ENCODE measurements at places on chromosomes 3 and 15.

DNA sequence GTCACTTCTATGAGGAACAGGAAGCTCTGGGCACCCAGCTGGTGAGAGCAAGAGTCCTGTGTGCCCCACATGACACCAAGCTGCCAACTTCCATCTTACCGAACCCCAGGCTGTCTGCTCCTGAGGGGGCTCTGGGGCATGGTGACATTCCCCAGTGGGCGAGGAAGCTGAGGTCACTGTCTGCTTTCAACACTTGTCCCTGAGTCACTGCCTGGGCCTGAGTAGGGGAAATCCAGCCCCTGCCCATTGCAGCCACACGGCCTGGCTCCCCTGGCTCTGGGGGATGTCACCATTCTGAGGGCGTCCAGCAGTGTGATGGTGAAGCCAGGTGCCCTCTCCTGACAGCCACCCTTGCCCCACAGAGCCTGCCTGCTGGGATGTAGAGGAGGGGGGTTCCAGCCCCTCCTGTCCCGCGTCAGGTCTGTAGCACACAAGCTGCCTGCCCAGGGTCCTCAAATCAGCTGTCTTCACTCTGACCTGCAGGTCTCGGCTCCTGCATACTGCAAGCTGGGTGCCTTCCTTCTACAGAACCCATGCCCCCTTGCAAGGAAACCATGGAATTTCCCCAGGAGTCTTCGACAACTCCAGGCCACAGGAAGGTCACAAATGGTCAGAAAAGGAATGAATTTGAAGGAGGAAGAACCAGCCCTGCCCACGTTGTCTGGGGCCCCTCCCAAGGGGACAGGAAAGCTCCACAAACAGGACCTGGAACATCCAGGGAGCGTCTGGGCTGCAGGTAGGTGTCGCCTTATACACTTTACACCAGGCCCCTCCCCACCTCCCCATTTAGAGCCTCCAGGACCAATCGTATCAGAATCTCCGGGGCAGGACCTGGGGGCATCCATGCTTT, 69.9 kb upstream of the GATM start:
- DNase-seq = peak; percentile 87

- DNase-seq = peak; percentile 66
Measured at GRCh38 chr3:125054449-125055329, 1.1 kb downstream of the HEG1 start.

- DNase-seq = no peak
Measured at GRCh38 chr15:54519577-54519976, 541.3 kb downstream of the UNC13C start.

DNA sequence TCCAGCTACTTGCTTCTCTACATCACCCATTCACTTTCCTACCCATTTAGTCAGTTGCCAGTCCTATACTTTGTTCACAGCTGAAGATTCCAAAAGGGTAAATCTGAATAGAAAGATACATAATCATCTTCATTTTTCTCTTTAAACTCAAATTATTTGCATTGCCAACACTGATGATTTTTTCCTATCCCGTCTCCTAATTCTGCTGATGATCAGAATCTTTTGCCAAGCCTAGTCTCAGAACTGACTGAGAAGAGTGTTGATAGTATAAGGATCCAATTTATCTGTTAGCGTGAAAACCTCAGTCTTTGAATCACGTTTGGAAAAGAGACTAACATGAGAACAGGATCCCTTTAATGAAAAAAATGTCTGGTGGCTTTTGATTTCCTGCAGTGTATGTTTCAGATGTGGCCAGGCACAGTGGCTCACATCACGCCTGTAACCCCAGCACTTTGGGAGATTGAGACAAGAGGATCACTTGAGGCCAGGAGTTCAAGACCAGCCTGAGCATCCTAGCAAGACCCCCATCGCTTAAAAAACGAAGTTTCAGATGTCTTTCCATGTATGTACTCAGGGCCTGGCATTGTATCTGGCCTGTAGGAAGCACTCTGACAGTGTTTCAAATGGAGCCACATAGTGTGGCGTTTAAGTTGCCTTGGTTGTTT, 169.4 kb downstream of the KLHL25 start:
- DNase-seq = no peak

GRCh38 chr3:76879959-76880358, 159.9 kb upstream of the ROBO2 start:
- DNase-seq = no peak

DNA sequence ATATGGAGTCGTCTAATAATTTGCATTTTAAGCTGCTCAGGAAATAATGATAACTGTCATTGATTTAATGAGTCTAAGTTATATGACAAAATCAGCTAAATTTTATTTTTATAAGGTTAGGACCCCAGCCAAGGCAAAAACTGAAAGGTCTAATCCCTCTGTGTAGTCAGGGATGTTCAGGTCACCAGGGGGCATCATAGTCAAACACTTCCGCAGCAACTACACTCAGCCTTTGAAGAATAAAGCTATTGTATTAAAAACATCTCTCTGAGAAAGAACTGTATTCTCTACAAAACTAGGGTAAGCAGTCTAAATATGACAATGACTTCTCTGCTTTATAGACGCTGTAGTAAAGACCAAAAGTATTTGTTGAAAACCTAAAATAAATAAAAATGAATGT, 15.0 kb downstream of the INTS14 start:
- DNase-seq = no peak

DNA sequence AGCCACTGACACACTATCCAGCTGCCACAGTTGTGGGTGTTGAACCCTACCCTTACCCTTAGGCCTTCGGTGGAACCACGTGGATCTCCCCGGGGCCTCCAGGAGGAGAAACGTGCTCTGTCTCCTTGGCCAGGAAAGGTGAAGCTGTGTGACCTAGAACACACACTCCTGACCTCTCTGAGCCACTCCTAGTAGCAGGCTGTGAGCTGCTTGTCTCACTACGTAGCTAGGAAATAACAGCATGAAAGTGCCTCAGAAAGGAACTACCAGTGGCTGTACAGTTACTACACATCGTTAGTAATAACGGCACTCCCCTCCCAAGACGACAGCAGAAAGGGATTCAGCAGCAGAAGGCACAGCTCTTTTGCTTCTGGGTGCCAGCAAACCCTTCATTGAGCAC, 36.2 kb upstream of the SLC6A6 start:
- DNase-seq = no peak

DNA sequence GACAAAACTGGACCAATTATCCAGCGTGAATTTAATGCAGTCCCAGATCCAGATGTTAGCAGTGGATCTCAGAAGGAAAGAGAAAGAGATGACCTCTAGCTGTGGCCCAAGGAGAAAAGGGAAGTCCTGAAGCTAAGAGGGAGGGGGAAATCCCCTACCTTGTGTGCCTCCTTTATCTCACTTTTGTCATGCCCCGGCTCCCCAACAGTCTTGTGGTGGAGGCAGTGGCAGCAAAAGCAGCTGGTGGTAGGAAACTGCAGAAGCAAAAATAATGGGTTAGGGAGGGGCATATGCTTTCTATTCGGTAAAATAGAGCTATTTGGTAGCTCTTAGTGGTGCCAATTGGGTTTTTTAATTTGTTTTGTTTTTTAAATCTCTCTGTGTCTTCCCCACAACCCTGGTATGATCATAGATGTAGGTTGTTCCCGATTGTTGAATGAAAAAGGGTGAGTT, 56.5 kb downstream of the MCTP2 start:
- DNase-seq = no peak

- DNase-seq = no peak
Measured at GRCh38 chr3:130341388-130341787, 4.1 kb upstream of the COL6A5 start.

- no peak for DNase-seq
Measured at GRCh38 chr3:114953800-114954199, 193.3 kb downstream of the ZBTB20 start.

DNA sequence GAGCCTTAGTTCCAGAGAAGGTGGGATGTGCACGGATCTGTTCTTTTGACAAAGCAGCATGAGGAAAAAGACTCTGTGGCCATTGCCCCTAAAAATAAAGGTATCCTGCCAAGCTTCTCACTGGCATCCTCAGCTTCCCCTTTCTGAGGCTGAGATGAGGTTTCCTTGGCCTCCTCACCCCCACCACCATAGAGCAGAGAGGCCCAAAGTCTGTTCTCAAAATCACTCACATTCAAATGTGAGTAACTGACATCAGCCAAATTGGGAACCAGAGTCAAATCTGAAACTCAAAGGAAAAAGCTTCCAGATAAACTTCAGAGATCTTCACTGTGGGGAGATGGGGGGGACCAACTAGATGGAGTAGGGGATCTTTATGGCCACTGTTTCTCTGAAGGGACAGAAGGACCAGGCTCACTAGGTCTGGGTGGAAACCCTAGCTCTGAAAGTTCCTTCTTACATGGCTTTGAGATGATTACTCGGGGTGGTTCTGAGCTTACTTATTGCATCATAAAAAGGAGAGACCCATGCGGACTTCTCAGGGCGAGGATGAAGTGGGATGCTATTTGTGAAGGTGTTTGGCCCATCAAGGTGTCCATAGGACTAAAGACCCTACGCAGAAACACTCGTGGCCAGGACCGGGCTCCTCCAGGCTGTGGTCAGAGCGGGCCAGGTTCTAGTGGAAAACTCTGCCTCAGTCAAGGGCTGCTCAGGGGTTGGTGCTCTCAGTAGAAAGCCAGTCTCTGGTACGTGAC, 61.5 kb upstream of the MEF2A start:
- no peak for DNase-seq

GRCh38 chr3:65814845-65815578, 223.7 kb downstream of the MAGI1 start:
- DNase-seq = no peak

DNA sequence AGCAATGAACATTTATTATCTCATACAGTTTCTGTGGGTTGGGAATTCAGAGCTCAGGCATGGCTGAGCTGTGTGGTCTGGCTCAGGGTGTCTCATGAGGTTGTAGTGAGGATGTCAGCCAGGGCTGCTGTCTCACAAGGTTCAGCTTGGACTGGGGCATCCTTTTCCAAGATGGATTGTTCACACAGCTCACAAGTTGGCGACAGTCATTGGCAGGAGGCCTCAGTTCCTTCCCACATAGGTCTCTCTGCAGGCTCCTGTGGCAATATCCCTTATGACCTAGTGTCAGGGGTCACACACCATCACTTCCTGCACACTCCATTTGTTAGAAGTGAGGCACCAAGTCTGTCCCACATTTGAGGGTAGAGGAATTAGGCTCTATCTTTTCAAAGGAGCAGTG, 56.0 kb downstream of the RPLP1 start:
- no peak for DNase-seq

- no peak for DNase-seq
Measured at GRCh38 chr3:121735047-121735696, 14.4 kb downstream of the GOLGB1 start.

- no peak for DNase-seq
Measured at GRCh38 chr3:53102601-53103147, 27.6 kb downstream of the RFT1 start.

- no peak for DNase-seq
Measured at GRCh38 chr3:48999085-48999858, 7.9 kb upstream of the WDR6 start.

DNA sequence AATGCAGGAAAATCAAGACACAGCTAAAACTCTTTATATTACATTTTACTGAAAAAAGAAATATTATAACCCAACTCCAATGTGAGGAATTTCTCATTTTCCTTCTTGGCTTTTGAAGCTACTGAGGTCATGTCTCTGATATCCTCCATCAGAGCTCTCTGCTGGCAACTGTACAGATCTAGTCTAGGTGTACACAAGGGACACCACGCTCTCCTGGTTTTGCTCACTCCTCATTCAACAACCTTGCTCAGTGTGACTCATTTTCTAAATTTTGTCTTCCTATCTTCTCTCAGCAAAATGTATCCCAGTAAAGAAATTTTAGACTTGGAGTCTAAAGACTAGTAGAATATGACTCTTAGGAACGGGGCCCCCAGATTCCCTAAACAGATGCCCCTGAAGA, 144.3 kb downstream of the KCNMB2 start:
- no peak for DNase-seq

DNA sequence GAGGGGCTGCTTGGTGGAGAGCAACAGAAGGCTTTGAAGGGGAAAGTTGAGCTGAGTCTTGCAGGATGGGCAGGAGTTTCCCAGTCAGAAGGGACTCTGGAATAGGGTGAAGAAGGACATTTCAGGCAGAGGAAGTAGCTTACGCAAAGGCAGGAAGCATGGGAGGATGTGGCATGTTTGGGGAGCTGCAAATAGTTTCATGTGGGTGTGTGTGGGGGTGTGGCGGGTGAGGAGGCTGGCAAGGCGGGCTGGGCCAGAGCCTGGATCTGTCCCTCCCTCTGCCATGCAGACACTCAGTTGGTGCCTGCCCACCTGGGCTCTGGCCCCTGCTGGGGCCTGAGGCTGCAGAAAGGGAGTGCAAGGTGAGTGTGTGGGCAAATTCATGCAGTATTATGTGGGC, 10.4 kb downstream of the TEX264 start:
- no peak for DNase-seq

DNA sequence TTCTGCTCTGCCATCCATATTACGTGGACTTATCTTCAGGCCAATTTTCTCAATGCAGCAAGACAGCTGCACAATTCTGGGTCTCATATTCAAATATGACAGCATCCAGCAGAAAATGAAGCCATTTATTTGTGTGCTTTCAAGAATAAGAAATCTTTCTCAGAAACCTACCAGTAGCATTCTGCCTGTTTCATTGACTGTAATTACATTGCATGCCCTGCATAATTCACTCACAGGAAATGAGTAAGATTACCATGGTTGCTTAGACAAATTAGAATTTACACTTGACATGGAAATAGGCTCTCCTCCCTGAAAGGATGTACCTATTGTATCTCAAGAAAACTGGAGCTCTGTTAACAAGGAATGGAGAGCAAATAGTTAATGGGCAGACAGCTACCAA, 346.6 kb upstream of the DCBLD2 start:
- no peak for DNase-seq

DNA sequence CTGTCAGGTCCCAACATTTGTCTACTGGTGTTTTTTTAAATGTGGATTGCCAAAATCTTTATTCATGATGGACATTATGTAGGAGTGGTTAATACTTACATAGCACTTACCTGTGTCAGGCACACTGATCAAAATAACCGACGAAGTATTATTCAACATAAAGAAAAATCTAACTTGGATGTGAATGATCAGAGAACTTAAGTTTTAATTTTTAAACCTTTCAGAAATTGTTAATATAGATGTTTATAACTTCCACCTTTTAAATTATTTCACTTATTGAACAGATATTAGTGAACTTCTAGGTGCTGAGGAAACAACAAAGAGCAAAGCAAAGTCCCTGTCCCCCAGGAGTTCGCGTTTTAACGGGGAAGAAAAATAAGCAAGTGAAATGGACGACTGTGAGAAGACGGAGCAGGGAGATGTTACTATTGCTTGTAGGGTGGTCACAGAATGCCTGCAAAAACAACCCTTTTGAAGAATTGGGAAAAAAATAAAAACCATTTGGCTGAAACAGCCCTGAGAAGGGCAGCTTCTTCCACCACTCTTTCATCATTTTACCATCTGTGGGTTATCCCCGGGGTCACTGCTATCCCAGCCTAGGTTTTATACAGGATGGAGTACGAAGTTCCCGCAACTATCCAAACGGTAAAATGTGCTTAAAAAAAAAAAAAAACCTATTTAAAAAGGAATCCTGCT, 915 bp upstream of the APH1B start:
- DNase-seq = no peak

Measured in RCC 7860 (cell line).